ENCODE measurements at places on chromosomes 1 and 21.

GRCh38 chr21:41864311-41865001 lies 14.7 kb downstream of the PRDM15 start:
- DNase-seq: no peak

DNA sequence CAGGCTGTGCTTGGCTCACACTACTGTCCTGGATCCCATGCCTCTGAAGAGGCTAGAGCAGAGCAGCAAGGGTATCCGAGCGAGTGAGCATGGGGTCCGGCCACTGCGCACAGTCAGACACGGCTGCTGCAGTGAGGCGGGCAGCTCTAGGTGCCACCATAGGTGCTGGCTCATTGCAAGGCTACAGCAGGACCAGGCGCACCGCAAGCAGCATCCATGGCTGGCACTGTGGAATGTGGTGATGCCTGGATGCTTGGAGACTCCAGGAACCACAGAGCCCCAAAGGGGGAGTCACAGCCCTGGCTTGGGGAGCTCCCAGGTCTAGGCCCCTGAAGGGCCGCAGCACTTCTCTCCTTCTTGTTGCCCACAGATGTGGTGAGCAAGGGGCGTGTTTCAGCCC lies 47.2 kb downstream of the ATP6V1G3 start:
- DNase-seq: no peak

- no peak for DNase-seq
Observed at GRCh38 chr1:180211156-180211859, 18.8 kb upstream of the LHX4 start.

DNA sequence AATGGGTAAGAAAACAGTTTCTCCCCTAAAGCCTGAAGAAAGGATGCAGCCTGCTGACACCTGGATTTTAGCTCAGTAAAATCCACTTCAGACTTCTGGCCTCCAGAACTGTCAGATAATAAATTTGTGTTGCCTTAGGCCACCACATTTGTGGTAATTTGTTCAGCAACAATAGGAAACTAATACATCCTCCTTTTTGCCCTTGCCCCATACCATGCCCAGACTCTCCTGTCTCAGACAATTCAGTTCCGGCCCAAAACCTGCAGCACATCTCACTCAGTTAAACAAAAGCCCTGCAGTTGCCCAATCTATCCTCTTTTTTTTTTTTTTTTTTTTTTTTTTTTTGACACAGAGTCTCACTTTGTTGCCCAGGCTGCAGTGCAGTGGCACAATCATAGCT lies 25.8 kb downstream of the SMIM12 start:
- DNase-seq: no peak

DNA sequence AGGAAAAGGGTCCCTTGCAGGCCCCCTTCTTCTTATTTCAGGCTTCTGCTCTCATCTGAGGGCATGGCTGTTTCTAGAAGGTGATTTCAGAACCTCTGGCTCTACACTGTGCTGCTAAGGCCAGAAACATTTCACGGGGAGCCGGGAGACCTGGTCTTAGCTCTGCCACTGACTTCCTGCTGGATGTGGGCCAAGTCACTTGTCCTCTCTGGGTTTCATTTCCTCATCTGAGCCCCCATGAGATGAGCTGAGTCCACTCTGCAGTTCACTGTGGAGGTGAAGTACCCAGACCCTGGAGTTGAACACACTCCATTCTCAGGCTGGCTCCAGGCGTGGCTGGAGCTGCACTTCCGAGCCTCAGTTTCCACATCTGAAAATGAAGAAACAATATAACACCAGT lies 2.1 kb downstream of the PADI1 start:
- no peak for DNase-seq

- DNase-seq: no peak
Observed at GRCh38 chr1:6257541-6258069, 3.3 kb downstream of the GPR153 start.

DNA sequence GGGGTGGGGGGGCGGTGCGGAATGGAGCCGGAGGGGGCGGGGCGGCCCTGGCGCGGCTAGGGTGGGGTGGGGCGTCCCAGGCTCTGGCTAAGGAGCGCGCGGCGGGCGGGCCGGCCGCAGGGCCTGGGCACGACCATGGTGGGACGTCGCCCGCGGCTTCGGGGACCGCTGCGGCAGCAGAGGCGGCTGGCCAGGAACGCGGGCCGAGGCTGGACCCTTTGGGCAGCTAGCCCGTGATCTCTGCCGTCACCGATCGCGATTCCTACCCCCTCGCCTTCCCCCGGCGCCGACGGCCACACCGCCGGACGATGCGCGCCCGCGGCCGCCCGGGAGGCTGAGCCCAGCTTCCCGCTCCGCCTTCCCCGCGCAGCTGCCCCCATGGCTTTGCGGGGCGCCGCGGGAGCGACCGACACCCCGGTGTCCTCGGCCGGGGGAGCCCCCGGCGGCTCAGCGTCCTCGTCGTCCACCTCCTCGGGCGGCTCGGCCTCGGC lies at the start of gene MAP3K21:
Gene MAP3K21 (plus strand): TSS at position 74 of the 491 bp plus-strand sequence. CDS start 305 bp downstream, at position 379.
- DNase-seq: no peak

Data from coronary artery (tissue), 2 donors.